ENCODE measurements at places on chromosomes 12 and 14.

DNA sequence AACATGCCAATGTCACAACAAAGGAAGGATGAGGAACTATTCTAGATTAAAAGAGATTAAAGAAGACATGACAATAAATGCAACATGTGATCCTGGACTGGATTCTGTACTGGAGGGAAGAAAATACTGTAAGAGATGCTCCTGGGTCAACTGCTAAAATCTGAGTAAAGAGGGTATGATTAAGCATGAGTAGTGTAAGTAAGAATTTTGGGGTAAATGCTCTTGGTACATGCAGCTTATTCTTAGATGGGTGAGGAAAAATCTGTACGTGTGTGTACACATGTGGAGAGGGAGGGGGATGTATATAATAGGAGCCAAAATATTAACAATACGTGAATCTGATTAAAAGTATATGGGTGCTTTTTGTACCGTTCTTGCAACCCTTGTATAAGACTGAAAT lies 66.0 kb downstream of the CDC42BPB start:
- no peak for DNase-seq

GRCh38 chr12:113299619-113300237 lies 35.2 kb downstream of the SLC8B1 start:
- DNase-seq = peak; percentile 78

DNA sequence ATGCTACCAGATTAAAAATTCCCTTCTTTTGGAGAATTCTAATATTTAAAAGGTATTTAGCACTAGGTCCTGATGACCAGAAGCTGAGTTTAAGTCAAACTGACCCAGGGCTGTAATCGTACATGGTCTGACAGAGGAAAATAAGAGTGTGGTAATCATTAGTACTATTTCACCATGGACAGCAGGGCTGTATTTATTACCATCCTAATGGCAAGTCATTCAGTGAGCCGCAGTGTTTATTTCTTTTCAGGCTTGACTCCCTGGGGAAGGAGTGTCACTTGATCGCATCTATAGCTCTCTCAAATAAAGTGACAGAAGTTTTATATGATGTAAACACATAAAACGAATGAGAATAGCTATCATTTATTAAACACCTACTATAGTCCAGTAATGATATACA lies 261.8 kb downstream of the BTG1 start:
- DNase-seq = no peak

- DNase-seq = no peak
Measured at GRCh38 chr12:66013224-66013623, 117.3 kb downstream of the LLPH start.

DNA sequence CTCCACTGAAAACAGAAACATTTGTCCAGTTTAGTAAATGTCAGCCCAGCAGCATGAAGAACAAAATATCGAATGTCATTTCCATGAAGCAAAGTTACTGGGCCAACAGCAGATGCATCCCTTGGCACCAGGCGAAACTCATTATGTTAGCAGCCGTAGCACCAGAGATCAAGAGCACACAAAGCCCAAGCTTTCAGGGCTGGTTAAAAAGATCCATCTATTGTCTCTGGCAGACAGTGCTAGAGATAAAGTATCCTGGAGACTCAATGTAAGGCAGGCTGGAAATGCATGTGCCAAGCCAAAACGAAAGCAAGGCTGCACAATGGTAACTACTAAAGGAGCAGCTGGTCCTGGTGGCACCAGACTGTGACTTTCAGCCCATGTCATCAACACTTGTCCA lies 120.3 kb upstream of the PLEKHG7 start:
- DNase-seq = no peak

GRCh38 chr12:643475-644302 lies 19.6 kb downstream of the NINJ2 start:
- no peak for DNase-seq

- DNase-seq = no peak
Measured at GRCh38 chr14:100903672-100904185, at the start of gene RTL1. Gene RTL1 (minus strand): TSS chr14:100903722. CDS start chr14:100884788, 18,934 bp downstream.

GRCh38 chr12:62438098-62438692 lies 28.4 kb upstream of the MON2 start:
- no peak for DNase-seq

- DNase-seq = peak; percentile 33
Measured at GRCh38 chr12:59742841-59743240, 147.0 kb downstream of the SLC16A7 start.

- DNase-seq = no peak
Measured at GRCh38 chr14:61475316-61475715, 153.9 kb downstream of the PRKCH start.

GRCh38 chr12:50087995-50088394 lies 2.9 kb downstream of the SMARCD1 start:
- peak; percentile 81 for DNase-seq

DNA sequence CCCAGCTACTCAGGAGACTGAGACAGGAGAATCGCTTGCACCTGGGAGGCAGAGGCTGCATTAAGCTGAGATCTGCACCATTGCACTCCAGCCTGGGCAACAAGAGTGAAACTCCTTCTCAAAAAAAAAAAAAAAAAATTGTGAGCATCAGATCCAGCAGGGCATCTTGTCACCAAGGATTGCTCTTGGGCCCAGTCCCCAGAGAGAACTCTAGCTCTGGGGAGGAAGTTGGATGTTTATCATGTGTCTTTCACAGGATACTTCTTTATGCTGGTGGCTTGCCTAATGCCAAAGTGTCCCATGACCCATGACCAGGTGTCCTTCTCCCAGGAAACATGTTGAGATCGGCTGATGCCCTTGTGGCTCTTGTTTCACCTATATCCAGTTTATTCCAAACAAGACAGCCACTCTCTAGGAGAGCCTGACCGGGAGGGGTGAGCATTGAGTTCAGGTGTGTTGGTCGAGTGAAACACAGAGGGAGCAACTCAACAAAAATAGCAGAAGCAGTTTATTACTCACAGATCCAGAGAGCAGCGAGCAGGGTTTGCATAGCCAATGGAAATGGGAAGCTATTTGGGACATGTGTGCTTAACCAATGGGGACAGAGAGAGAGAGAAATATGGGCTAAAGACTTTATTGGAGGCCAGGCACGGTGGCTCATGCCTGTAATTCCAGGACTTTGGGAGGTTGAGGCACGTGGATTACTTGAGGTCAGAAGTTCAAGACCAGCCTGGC lies 6.6 kb upstream of the TCHP start:
- no peak for DNase-seq

- DNase-seq = no peak
Measured at GRCh38 chr14:90693413-90693812, 122.8 kb downstream of the TTC7B start.

Measured in foreskin keratinocyte (primary cell).